ENCODE measurements at places on chromosomes 2 and 18.

- DNase-seq: no peak
Observed at GRCh38 chr2:60311524-60311923, 241.9 kb downstream of the BCL11A start.

DNA sequence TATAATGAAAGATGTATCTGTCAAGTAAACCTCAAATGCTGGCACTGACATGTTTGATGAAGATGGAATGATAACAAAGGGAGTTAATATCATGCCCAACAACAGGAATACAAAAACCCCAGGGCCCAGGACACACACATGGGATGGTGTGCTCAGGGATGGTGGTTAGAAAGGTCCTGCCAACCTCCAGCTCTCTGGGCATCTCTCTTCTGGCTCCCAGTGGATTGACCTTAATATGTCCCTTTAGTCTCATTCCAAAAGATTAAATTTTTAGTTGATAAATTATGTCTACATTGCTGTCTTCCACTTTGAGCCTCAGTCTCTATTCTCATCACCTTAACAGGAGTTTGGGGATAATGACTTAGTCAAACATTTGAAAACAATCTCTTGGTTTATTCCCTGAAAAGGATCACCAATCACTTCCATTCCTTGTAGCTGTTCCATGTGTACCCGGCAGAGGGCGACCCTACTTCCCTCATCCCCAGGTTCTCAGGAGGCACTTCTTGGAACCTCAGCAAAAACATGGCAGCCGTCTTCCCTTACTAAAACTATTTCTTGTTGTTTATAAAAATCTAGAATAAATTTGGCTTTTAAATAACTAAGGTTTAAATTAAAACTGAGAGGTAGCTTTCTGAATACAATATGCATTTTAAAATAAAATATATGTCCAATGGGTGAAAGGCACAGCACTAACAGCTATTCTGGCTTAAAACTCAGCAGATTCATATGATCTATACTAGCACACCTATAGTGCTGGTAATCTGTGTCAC lies 29.6 kb downstream of the MCEE start:
- DNase-seq: peak; percentile 51

GRCh38 chr2:169039702-169040101 lies 8.6 kb upstream of the ABCB11 start:
- DNase-seq: no peak

- DNase-seq: no peak
Observed at GRCh38 chr2:100611079-100612029, 48.6 kb downstream of the PDCL3 start.

DNA sequence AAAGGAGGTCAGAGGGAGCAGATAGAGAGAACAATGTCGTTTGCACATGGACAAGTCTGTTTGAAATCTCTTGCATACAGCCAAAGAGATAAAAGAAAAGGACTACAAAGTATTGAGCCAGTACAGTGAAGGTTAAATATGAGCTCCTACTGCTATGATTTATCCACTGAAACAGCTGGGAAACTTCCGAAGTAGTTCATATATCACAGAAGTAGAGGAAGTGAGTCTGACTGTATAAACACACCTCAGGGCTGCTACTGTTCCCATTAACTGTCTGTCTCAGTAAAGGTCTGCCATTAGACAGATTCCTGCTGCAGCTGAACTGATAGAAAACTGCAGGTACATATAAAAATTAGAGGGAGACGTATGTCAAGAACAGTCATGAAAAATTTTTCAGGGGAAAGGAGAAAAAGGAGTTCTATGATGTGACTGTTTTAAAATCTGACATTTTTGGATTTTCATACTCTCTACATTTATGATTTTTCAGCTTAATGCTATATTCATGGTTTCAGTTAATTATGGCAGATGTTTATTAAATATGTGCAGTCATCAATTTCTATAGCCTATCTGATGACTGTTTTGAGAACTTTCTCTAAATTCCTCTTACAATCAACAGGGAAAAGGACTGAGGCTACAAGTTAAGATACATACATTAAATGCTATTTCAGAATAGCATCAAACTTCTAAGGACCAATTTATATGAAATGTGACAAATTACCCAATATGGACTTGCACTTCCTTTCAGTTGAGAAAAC lies 364.7 kb downstream of the ERBB4 start:
- no peak for DNase-seq

- no peak for DNase-seq
Observed at GRCh38 chr2:137924019-137924418, 40.3 kb upstream of the HNMT start.

DNA sequence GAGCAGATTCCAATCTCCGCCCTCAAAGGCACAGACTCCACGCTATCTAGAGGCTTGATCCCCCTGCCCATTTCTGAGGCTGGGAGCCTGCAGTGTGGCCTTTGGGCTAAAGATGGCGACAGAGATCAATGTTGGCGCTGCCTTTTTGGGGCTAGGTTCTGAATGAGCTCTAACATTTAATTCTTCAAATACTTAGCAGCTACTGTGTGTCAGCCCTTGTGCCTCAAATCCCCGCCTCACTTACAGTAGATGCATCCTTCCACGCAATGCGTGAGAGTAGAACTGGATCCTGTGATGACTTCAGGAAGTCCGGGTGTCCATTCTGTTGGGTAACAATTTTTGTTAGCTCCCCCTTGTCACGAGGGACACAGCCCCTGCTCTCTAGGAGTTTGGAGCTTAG lies 12.4 kb downstream of the IL1F10 start:
- DNase-seq: peak; percentile 64

DNA sequence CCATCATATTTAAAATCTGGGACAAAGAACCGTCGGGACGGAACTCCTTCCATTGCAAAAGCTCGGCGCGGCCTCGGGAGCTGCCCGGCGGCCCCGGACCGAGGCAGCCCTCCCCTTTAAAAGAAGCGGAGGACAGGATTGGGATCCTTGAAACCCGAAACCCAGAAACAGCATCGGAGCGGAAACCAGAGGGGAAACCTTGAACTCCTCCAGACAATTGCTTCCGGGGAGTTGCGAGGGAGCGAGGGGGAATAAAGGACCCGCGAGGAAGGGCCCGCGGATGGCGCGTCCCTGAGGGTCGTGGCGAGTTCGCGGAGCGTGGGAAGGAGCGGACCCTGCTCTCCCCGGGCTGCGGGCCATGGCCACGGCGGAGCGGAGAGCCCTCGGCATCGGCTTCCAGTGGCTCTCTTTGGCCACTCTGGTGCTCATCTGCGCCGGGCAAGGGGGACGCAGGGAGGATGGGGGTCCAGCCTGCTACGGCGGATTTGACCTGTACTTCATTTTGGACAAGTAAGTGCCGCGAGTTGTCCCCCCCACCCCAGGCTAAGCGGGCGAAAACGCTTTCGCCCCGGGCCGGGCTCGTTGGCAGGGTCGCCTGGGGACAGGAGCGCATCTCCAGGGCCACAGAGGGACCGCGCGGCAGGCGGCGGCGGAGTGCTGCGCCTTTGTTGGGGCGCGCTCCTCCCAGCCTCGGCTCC lies at the start of gene ANTXR1:
Gene ANTXR1 (plus strand): TSS at position 38 of the 698 bp plus-strand sequence. CDS start 321 bp downstream, at position 359.
- DNase-seq: peak; percentile 26

- no peak for DNase-seq
Observed at GRCh38 chr2:236246711-236247246, 17.4 kb downstream of the ASB18 start.

Data from stimulated activated CD4-positive, alpha-beta T cell treated with anti-CD3 and anti-CD28 coated beads, Interleukin-2, amount 100 ng/mL, for 24 hours (primary cell).